ENCODE measurements at places on chromosomes 13 and 19.
A peak's percentile ranks its signal among the peaks of the same experiment; 100 is the strongest.

DNA sequence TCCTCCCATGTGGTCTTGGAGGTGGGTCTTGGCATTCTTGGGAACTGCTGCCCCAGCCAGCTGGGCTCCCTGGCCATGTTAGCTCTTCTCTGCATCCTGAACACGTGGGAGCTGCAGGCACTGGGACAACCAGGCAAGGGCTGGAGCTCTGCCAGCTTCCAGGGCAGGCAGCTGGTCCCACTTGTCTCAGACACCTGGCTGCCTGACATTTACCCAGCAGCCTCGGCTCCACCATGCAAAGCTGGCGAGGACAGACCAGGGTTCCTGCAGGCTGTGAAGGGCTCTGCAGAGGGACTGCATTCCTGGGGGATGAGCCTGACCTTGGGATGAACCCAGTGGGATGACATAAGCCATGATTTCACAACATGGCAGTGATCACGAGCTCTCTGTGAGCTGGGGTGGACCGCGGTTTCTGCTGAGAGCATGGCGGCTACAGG lies 99.0 kb upstream of the TSHZ3 start:
- DNase-seq = peak; percentile 86

GRCh38 chr13:45681113-45681512 lies 21.0 kb upstream of the CBY2 start:
- no peak for DNase-seq

DNA sequence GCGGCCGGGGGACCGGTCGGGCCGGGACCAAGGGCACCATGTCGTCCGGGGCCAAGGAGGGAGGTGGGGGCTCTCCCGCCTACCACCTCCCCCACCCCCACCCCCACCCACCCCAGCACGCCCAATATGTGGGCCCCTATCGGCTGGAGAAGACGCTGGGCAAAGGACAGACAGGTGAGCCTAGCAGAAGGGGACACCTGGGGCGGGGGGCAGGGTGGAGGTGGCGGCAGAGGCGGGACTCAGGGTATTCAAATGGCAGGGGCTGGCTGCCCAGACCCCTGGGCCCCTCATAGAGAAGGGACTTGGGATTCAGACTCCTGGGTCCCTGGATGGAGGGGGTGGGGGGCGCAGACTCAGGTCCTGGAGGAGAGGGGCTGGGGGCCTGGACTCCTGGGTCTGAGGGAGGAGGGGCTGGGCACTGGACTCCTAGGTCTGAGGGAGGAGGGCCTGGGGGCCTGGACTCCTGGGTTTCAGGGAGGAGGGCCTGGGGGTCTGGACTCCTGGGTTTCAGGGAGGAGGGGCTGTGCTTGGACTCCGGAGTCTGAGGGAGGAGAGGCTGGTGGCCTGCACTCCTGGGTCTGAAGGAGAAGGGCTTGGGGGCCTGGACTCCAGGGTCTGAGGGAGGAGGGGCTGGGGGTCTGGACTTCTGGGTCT lies 735 bp downstream of the BRSK1 start:
- DNase-seq = no peak

DNA sequence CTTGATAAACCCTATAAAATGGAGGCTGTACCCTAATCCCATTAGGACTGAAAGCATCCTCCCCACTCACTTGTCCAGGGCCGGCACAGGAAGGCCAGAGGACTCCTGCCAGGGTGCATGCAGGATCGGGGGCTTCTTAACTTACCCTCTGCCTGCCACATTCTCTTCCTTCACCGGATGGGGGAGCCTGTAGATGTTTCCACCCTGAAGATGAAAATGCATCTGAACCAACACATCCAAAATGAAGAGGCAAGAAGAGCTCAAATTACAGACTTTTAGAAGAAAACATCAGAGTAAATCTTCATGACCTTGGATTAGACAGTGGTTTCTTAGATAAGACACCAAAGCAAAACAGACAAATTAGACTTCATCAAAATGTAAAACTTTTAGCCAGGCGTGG lies 25.9 kb upstream of the NAPA start:
- DNase-seq = peak; percentile 31

GRCh38 chr13:89791971-89792630 lies 1555.4 kb upstream of the MIR17HG start:
- DNase-seq = no peak

Data from EL (cell line).